ENCODE measurements at places on chromosomes 13 and 19.

DNA sequence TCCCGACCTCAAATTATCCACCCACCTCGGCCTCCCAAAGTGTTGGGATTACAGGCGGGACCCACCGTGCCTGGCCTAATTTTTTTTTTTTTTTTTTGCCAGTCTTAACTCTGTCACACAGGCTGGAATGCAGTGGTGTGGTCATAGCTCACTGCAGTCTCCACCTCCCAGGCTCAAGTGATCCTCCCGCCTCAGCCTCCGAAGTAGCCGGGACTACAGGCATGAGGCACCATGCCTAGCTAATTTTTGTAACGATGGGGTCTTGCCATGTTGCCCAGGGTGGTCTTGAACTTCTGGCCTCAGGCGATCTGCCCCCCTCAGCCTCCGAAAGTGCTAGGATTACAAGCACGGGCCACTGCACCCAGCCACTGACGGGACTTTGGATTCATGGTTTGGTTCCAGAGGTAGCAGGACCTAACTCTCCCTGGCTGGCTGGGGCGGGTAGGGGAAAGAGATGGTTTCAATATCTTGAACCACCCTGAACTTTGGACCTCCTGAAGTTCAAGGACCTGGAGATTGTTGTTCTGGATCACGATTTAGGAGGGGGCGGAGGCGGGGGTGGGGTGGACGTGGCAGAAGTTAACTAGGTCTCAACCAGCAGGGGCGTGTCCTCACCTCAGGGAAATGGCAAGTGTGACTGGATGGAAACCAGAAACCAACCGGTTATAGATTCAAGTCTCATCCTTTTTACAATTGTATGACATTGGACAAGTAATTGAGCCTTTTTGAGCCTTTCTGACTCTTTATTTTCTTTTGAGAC is 40.8 kb downstream of the IER2 start:
- DNase-seq, result no peak

DNA sequence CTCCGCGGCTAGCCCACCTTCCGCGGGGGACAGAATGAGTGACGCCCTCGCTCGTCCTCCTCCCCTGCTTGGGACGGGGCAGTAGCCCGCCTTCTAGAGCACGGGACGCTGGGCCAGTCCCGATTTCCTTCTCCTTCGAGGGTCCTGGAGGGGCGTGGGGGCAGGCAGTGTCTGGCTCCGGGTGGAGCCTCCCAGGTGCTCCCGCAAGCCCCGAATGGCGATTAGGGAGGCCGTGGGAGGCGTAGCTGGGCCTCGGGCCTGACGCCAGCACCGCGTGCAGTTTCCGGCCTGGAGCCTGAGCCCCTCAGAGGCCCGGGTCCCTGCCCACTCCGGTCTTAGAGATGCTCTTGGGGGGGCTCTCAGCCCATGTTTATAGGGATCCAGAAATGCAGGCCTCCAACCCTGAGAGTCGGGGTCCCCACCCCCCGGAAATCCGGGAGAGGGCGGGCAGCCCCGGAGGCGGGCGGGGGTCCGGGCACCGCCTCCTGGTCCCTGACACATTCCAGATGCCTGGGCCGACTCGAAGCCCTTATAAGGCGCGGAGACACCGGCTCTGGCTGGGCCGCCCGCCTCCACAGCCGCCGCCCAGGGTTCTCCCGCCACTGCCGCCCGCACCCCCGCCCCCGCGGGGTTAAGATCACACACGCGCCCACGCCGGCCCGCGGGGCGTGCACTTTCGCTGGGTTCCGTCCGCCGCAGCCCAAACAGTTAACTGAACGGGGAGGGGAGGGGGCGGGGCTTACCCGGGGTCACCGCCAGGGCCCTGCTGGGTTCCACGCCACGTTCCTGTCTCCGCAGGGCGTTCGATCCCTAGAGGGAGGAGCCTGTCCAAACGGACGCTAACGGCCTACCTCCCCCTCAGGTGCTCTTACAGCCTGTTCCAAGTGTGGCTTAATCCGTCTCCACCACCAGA is 1.5 kb downstream of the MYADM start:
- peak; percentile 77 for DNase-seq

DNA sequence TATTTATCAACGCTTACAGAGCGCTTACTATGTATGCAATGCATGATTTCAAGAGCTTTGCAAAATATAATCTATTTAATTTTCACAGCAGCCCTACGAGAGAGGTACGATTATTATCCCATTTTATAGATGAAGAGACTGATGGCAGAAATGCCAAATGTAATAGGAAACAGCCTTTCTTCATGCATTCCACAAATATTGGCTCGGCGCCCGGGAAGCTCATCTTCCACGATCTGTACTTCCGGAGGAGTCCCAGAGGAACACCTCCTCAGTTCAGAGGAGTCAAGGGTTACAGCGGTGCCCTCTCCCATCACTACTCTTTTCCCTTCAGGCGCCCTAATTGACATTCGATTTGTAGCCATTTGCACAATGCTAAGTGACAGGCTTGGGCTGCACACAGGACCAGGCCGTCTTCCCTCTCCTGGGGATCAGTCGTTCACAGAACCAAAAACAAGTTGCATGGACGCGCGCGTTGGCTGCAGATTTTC is 1.1 kb upstream of the ARHGAP35 start:
- DNase-seq, result no peak

- peak; percentile 66 for DNase-seq
Observed at GRCh38 chr19:13195678-13196077, 45.5 kb downstream of the IER2 start.

- no peak for DNase-seq
Observed at GRCh38 chr13:26386026-26386425, 132.1 kb downstream of the CDK8 start.

- no peak for DNase-seq
Observed at GRCh38 chr13:49374585-49375290, 69.1 kb downstream of the CAB39L start.

DNA sequence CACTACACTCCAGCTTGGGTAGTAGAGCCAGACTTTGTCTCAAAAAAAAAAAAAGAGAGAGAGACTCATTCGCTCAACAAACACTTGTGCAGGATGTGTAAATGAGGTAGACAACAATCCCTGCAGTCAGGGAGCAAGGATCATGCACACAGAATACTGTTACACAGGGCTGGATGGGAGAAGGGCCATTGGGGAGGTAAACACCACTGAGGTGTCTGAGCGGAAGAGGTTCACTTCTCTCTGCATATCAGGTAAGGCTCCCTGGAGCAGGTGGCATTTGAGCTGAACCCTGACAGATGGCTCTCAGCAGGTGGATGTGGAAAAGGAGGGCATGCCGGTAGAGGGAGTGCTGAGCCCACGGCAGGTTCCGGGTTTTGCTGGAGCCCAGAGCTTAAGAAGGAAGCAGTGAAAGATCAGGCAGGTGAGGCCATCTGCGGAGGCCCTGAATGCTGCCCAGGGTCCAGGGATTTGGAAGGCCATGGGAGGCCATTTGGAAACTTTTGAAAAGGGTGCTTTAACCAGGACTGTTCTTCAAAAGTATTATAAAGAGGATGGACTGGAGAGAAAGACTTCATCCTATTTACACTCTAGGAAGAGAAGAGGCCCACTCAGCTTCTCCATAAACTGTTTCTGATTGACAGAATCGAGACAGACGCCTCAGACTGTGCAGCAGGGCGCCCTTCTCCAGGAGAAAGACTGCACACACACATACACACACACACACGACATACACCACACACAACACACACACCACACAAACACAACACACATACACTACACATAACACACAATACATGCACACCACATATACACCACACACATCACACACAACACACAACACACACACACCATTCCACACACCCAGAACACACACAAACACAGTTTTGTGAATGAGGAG is 199.4 kb downstream of the USP12 start:
- DNase-seq, result peak; percentile 17

GRCh38 chr13:71477735-71478134 is 389.3 kb downstream of the DACH1 start:
- no peak for DNase-seq

DNA sequence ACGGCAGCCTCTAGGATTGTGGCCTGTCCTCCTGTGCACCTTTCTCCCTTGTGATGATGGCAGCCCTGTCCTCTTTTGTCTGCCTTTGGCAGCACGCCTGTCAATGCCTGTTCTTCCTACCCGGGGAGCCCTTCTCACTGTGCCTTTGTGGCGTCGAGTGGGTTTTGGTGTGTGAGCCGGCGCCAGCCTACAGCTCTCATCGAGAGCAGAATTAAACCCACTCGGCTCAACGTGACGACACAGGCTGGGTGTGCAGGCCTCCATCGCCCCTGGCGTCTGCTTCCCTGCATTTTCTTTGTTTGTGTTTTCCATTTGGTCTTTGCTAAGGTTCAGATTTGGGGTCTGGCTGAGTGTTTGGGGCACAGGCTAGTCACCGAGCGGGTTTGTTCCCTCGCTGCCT is 34.4 kb downstream of the AP1M1 start:
- DNase-seq, result no peak

DNA sequence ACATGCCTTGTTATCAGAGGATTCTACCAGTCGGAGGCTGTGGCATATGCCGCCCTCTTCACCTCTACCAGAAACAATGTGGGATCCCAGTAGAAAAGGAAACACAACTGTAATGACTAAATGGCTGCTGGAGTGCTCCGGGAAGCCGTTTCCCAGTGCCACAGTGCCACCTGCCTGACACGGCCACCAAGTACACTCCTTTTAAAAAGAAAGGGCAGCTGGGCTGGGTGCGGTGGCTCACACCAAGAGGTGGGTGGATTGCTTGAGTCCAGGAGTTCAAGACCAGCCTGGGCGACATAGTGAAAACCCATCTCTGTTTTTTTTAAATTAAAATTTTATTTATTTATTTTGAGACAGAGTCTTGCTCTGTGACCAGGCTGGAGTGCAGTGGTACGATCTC is 67.3 kb downstream of the TRPM4 start:
- no peak for DNase-seq

- DNase-seq, result peak; percentile 82
Observed at GRCh38 chr19:14440049-14440448, 6.9 kb downstream of the PKN1 start.

DNA sequence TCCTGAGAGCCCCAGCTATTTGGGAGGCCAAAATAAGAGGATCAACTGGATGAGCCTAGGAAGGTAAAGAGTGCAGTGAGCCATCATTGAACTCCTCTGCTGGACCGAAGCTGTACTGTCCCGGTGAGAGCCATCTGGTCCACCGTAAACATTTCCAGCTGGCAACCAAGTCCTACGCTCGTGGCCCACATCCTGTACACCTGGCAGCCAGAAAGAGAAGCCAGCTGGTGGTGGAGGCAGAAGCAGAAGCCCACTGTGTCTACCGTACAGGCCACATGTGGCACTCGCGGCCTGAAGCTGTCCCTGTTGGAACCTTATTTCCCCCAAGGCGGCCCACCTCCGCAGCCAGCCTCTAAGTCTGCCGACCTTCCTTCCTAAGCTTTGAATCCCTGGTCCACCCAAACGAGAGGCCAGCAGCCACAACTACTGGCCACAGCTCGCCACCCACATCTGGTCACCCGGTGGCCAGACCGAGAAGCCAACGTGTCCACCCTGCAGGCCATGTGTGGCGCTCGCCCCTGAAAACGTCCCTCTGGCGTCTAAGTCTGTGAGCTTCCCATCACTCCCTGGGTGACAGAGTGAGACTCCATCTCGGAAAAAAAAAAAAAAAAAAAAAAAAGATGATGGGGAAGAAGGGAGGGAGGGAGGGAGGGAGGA is 14.2 kb upstream of the ZNF91 start:
- DNase-seq, result no peak

DNA sequence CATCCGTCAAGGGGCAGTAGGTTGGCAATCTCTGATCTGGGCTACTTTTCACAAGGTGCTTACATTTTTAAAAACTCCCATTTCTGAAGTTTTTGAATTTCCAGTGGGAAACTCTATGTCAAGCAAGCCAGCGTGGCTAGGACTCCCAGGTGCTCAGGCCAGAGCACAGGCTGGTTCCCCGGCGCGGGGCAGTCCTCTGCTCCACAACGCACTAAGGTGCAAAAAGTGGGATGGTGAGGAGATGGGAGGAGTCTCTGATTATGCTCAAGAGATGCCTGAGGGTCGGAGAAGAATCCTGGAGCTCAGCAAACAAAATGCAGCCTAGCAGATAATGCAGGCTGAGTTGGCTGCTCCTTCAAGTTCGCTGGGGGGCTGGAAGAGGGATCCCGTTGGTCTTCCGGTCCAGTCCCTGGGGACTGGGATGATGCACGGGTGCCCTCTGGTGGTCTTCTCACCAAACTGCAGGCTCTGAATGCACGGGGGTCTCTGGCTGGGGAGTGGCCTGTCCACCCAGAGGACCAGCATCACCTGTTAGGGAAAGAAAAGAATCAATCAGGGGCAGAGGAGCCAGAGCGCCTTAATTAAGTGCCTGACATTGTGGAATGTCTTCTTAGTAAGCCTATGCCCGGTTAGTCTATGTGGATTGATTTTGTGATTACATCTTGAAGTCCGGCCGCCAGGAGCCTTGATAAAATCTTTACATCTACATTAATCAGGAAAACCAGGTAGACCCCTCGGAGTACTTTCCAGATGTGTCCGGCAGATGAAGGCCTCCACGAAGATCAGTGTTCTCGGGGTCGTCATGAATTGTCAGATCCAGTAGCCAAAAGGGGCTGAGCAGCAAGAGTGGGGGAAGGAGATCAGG is 244.4 kb upstream of the MAB21L1 start:
- DNase-seq, result no peak

DNA sequence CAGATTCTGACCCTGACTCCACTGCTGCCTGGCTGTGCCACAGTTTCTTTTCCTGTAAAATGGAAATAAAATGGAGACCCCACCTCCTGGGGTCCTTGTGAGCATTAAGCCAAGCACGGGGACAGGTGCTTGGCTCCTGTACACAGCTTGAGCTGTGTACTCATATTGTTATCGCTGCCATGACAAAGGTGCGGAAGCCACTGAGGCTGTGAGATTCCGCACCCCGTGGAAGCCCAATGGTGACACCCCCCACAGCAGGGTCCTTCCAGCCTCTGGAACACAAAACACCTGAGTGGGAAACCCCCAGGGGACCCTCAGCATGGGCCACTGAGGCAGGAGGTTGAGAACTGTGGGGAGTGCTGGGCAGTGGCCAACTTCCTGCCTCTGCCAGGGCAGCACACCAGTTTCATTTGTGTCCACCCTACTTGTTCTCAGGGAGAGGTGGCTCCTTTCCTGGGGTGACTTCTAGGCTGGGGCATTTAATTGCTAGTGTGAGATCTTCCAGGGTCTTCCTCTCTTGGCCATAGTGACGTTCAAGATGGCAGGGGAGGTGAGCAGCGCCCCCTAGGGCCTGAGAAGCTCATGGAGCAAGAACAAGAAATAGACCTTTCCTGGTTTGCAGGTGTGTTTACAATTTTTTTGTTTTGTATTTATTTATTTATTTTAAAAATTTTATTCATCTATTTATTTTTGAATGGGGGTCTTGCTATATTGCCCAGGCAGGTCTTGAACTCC is 5.4 kb upstream of the JSRP1 start:
- DNase-seq, result peak; percentile 51

GRCh38 chr19:57273014-57273413 is 7.3 kb upstream of the ZNF460 start:
- no peak for DNase-seq

- DNase-seq, result no peak
Observed at GRCh38 chr19:43562226-43562697, 13.1 kb downstream of the XRCC1 start.

DNA sequence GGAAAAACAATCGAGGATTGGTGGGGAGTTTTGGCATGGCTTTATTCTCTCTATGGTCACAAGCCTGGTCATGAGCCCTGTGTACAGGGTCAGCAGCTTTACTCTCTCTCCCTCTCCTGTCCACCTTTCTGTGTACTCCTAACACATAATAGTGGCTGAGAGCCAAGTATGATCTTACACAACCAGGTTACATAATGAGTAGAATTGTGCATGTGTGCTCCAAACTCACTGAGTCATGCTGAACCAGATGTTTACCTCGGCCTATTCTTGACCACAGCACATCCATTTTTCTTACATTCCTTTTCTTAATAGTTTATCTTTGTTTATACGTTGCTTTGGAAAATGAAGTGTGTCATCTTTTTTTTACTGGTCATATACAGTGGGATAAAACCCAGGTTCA is 53.1 kb downstream of the ZNF254 start:
- DNase-seq, result no peak

GRCh38 chr13:79679334-79679733 is 198.4 kb downstream of the NDFIP2 start:
- DNase-seq, result no peak
